ENCODE measurements at places on chromosomes 3 and 15. TPM values are rescaled to one million over a fixed set of nuclear protein-coding genes. Genes with fewer than 3 reads are reported as not detected.

GRCh38 chr3:33490641-33491241 lies 50.5 kb upstream of the UBP1 start:
- no peaks in the 10 kb centered on the region for H3K4me1 ChIP-seq
- H3K27me3 ChIP-seq: no peaks in the 10 kb centered on the region
- H3K27ac ChIP-seq: no peak overlapping the region
- H3K4me3 ChIP-seq: no peak overlapping the region

DNA sequence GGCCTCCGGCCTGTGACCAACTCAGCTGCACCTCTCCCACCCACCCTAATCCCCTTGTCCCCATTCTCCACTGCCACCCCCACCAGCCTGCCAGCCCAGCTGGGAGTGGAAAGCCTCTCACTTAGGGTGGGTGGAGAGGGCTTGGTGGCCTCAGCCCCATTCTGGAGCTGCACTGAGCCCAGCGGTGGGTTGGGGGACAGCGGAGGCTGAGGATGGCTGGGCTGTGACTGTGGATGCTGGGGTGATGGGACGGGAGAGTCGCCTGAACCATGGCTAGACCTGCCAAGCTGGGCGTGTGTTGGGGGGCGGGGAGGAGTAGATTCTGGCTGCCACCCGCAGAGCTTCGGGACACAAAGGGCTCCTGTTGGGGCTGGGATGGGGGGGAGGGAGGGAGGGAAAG lies 1.8 kb downstream of the CLCN2 start:
- no peak overlapping the region for H3K4me3 ChIP-seq
- H3K27ac ChIP-seq: no peak overlapping the region
- DNase-seq: no peak
- peaks cover 11% of the 10 kb centered on the region for H3K4me1 ChIP-seq
- H3K36me3 ChIP-seq: peaks cover 13% of the 10 kb centered on the region

DNA sequence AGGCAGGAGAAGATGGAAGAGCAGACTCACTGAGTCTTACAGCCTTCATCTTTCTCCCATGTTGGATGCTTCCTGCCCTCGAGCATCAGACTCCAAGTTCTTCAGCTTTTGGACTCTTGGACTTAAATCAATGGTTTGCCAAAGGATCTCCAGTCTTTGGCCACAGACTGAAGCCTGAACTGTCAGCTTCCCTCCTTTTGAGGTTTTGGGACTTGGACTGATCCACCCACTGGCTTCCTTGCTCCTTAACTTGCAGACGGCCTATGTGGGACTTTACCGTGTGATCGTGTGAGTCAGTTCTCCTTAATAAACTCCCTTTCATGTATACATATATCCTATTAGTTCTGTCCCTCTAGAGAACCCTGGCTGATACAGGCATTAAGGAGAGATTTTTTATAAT lies 62.4 kb upstream of the TNIK start:
- H3K27me3 ChIP-seq: no peaks in the 10 kb centered on the region
- no peak overlapping the region for H3K4me3 ChIP-seq
- no peak for DNase-seq
- H3K27ac ChIP-seq: no peak overlapping the region

DNA sequence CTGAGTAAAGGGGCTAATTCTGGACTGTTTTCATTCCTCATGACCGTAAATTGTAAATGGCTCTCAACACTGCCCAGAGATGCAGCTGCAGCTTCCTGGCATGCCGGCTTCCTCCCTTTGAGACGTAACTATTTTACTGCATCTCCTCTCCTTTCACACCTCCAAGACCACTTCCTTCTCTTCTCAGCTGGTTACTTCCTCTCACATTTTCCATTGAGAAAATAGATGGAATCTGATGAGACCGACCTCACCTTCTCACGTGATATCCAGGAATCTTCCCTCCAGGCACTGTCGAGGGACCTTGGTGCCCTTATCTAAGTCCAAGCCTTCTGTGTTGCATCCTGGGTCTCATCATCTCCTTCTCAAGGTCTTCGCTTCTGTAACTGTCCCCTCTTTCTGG lies 12.7 kb downstream of the LYSMD4 start:
- H3K4me1 ChIP-seq: peaks cover 40% of the 10 kb centered on the region
- peak overlapping the region; percentile 50 for H3K27ac ChIP-seq
- peak; percentile 50 for DNase-seq
- H3K36me3 ChIP-seq: no peaks in the 10 kb centered on the region
- H3K4me3 ChIP-seq: peak overlapping the region; percentile 23

DNA sequence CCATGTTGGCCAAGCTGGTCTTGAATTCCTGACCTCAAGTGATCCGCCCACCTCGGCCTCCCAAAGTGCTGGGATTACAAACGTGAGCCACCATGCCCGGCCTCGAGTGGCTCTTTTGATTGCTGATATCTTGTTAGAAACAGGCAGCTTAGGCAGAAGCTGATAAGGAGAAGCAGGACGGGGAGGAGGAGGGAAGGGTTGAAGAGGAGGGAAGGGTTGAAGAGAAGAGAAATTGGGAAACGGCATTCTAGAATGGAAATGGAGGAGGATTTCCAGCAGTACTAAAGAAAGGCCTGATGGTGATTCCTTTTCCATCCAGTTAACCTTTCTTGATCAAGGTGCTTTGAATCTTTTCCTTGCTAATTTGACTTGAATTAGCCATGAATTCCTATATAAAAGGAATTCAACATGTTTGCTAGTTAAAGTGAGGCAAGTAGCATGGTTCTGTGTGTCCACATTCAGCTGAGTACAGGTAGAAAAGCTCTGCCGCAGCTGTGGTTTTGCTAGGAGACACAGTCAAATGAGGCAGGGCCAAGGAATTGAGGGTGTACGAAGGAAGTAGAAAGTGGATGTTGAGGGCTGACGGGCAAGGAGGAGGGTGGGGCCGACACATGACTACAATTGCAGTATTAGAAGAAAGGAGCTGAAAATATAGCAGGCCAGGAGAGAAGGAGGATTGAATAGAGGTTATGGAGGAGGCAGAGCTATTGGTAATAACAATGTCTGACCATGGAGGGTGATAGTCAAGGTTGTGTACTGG lies 27.2 kb upstream of the ATP1B3 start:
- no peak for DNase-seq
- no peaks in the 10 kb centered on the region for H3K27me3 ChIP-seq
- H3K36me3 ChIP-seq: no peaks in the 10 kb centered on the region
- H3K4me1 ChIP-seq: peaks cover 3% of the 10 kb centered on the region
- H3K4me3 ChIP-seq: no peak overlapping the region
- H3K27ac ChIP-seq: no peak overlapping the region

- no peak for DNase-seq
- H3K4me1 ChIP-seq: no peaks in the 10 kb centered on the region
- no peaks in the 10 kb centered on the region for H3K27me3 ChIP-seq
- no peak overlapping the region for H3K27ac ChIP-seq
Measured at GRCh38 chr15:36755341-36756000, 176.0 kb downstream of the CDIN1 start.

DNA sequence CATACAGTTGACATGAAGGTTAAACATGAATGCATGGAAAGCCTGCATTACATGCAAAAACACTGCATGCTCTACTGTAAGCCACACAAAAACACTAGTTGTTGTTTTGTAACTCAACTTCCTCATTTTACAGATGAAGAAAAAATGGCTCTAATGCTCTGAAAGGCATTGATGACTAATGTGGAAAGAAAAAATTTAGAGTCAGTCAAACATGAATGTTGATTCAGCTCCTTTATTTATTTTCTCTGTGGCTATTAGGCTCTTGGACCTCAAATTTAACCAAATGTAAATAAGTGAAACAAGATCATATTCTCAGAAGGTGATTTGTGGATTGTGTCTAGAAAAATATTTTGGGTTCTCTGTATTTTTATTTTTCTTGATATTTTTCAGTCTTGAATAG lies 336.7 kb upstream of the ZNF717 start:
- no peaks in the 10 kb centered on the region for H3K4me1 ChIP-seq
- DNase-seq: no peak
- no peaks in the 10 kb centered on the region for H3K27me3 ChIP-seq
- H3K27ac ChIP-seq: no peak overlapping the region
- H3K4me3 ChIP-seq: no peak overlapping the region
- H3K36me3 ChIP-seq: no peaks in the 10 kb centered on the region

GRCh38 chr3:56758539-56758981 lies 43.2 kb downstream of the ARHGEF3 start:
- peaks cover 40% of the 10 kb centered on the region for H3K36me3 ChIP-seq
- H3K4me1 ChIP-seq: peaks cover 82% of the 10 kb centered on the region
- peak; percentile 65 for DNase-seq
- peak overlapping the region; percentile 55 for H3K4me3 ChIP-seq

GRCh38 chr3:124258057-124258500 lies 266.2 kb upstream of the ROPN1 start:
- no peak for DNase-seq
- H3K4me3 ChIP-seq: no peak overlapping the region

- peak overlapping the region; percentile 69 for H3K27ac ChIP-seq
- no peaks in the 10 kb centered on the region for H3K27me3 ChIP-seq
- peaks cover 17% of the 10 kb centered on the region for H3K36me3 ChIP-seq
- peaks cover 25% of the 10 kb centered on the region for H3K4me1 ChIP-seq
- peak overlapping the region; percentile 56 for H3K4me3 ChIP-seq
Measured at GRCh38 chr3:170355738-170356595, 1.5 kb upstream of the SKIL start.

- peaks cover 26% of the 10 kb centered on the region for H3K4me1 ChIP-seq
- DNase-seq: peak; percentile 41
- peaks cover 13% of the 10 kb centered on the region for H3K36me3 ChIP-seq
- H3K4me3 ChIP-seq: no peak overlapping the region
Measured at GRCh38 chr15:90818251-90819210, 49.9 kb upstream of the FURIN start.

GRCh38 chr3:10140996-10141546 lies 507 bp upstream of the VHL start:
- H3K36me3 ChIP-seq: peaks cover 17% of the 10 kb centered on the region
- H3K27me3 ChIP-seq: no peaks in the 10 kb centered on the region
- peak overlapping the region; percentile 84 for H3K4me3 ChIP-seq
- no peak for DNase-seq

GRCh38 chr3:169610888-169611291 lies 52.6 kb downstream of the MECOM start:
- no peak overlapping the region for H3K4me3 ChIP-seq
- DNase-seq: no peak

DNA sequence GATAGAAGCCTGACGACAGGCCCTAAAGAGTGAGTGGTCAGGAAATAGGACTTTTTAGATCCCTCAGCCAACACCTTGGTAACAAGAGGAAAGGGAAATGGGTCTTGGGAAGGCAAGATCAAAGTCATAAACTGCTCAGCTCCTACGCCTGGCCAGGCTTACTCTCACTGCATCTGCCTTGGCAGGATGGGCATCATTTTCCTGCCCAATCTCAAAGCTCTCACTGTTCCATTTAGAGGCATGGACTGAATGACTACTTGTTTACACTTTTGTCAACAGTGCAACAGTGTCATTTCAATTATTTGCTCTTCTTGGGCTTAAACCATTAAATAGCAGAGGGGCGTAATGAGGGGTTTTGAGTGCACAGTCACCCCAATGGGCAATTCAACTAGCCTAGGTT lies 808.7 kb downstream of the GRM7 start:
- no peak overlapping the region for H3K4me3 ChIP-seq
- no peak overlapping the region for H3K27ac ChIP-seq
- H3K36me3 ChIP-seq: no peaks in the 10 kb centered on the region
- no peaks in the 10 kb centered on the region for H3K27me3 ChIP-seq

GRCh38 chr15:83106994-83107840 lies at the start of gene TM6SF1:
TM6SF1 (plus strand) TSS chr15:83107645; CDS start chr15:83107681, 36 bp downstream.
- H3K4me1 ChIP-seq: peaks cover 16% of the 10 kb centered on the region
- H3K27ac ChIP-seq: no peak within 1 kb of the TSS
- no peaks in the 10 kb centered on the region for H3K36me3 ChIP-seq

DNA sequence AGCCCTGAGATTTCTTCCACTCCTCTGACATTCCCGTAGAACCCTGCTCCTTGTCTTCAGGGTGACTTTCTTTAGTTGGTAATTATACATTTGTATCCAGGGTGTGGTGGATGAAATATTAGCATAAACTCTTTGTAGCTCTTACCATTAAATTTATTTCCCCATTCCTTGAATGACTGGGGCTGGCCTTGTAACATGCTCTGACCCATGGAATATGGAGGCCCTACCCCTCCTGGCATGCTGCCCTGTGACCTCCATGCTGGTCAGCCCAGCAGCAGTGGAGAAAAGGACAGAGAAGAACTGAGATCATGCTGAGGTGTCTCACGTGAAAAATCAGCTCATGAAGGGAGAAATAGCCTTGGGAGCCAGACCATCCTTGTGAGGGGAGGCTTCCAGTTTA lies 96.1 kb upstream of the PROK2 start:
- H3K27me3 ChIP-seq: peaks cover 4% of the 10 kb centered on the region
- no peak overlapping the region for H3K4me3 ChIP-seq
- H3K36me3 ChIP-seq: no peaks in the 10 kb centered on the region
- DNase-seq: no peak
- H3K27ac ChIP-seq: no peak overlapping the region

- H3K4me3 ChIP-seq: no peak overlapping the region
- H3K27ac ChIP-seq: no peak overlapping the region
- peaks cover 17% of the 10 kb centered on the region for H3K4me1 ChIP-seq
- H3K36me3 ChIP-seq: peaks cover 9% of the 10 kb centered on the region
Measured at GRCh38 chr3:184873141-184873540, 61.2 kb downstream of the VPS8 start.

MYL3 gene
- total RNA-seq: not detected

C3orf85 gene
- total RNA-seq: not detected

TRPM1 gene
- not detected for total RNA-seq

MFGE8 gene
- total RNA-seq: 31.6 TPM

RPS27L gene
- total RNA-seq: 222 TPM

LNP1 gene
- 2.2 TPM for total RNA-seq

ADAMTS9 gene
- not detected for total RNA-seq

INSYN1 gene
- not detected for total RNA-seq

NRG4 gene
- total RNA-seq: not detected
